NCI-H187 (cell line): ENCODE measurements at places on chromosomes 1 and 21.

GRCh38 chr21:46431884-46432488 is 26.7 kb upstream of the DIP2A start:
- DNase-seq = no peak

GRCh38 chr21:14982336-14982735 is 82.5 kb downstream of the NRIP1 start:
- DNase-seq = no peak

GRCh38 chr1:86466986-86467385 is 1.7 kb upstream of the CLCA1 start:
- no peak for DNase-seq

- no peak for DNase-seq
Observed at GRCh38 chr1:115714572-115715141, 53.9 kb downstream of the CASQ2 start.

DNA sequence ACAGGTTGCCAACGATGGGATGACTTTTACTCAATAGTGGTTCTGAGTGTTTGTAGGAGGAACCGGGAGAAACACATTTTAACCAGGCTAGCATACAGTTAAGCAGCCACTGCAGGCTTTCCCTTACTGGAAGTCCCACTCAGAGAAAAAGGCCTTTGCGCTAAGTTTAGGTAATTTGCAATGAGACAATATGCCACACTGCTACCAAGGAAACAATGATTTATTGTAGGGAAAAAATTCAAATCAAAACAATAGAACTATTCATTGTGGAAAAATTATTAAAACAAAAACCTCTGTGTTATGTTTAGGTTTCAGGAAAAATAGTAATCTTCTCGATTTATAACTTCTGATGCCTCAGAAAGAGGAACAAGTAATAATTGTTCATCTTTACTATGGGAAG is 51.4 kb upstream of the CR2 start:
- no peak for DNase-seq

GRCh38 chr1:77413541-77414335 is 131.9 kb downstream of the AK5 start:
- no peak for DNase-seq

DNA sequence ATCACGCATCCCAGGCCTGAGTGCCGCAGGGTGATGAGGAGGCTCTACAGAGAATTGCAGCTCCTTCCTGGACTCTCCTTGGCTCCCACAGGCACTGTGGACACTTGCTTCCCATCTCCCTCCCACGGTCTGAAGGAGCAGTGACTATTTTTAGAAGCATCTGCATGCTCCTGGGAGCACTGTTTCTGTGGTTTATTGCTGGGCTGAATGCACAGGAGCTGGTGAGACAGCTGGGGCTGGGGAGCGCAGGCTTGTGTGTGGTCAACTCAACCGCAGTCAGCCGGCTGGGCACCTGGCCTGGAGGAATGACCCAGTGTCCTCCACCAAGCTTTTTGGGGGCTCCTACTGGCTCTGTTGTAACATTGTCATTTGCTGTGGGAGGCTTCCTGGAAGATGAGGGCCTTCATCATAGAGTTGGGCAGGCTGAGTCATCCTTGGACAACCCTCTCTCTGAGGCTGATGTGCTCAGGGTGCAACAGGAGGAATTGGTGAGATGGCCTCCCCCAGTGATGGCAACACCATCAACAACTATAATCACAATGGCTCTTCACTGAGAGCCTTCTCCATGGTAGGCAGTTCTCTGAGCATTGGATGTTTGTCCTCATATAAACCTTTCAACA is 1.7 kb downstream of the NFASC start:
- DNase-seq = no peak

DNA sequence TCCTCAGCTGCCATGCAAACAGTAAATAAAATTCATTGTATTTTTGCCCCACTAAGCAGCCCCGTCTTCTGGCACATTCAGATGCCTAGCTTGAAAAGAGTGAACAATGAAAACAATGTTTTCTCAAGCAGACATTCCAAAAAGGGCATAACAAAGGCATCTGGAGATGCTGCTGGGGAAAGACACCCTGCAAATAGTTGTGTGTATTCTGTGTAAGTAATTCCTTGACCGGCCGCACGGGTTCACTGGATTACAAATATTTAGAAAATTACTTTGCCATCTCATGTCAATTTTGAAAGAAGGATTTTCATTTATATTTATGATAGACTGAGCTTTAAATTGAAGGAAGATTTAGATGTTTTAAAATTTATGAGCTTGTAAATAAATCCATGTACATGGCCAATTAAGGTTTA is 142.2 kb downstream of the SLC45A1 start:
- no peak for DNase-seq

GRCh38 chr1:221886743-221887414 is 145.0 kb upstream of the DUSP10 start:
- no peak for DNase-seq

GRCh38 chr1:196515904-196516303 is 92.3 kb downstream of the KCNT2 start:
- no peak for DNase-seq

DNA sequence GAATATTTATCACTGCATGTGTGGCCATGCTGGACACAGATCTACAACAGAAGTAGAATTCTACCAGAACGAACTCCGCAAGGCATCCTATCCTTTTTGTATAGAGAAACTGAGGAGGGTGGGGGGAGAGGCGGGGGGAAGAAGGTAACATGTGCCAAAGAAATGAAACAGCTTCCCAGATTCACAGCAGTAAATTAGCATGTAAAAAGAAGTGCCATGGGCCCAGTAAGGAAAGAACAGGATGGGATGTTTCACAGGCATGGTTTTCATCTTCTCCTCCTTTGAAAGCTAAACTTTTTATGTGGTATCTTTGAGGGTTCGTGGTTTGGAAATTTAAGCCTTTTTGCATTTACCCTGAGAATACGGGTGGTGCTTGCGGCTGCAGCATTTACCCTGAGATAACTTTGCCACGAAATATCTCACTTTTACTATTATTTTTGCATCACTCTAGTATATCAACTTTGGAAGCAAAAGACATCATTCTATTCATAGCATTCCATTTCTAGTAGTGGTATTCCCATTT is 168.9 kb downstream of the TPR start:
- no peak for DNase-seq

DNA sequence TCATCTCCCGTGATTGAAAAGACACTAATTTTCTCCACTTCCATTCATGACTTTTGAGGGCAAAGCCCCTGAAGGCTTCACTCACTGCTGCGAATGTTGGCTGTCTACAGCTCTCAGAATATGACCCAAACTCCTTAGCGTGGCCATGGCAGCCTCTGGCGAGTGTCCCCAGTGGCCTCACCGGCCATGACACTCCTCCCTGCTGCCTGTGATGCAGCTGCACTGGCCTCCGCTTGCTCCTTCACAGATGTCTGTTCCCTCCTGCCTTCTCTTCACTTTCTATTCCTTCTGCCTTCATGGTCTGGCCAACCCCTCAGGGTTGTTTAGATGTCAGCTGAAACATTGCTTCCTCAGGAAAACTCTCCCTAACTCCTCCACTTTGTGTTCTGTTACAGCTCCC is 30.8 kb upstream of the PTPRF start:
- DNase-seq = no peak

DNA sequence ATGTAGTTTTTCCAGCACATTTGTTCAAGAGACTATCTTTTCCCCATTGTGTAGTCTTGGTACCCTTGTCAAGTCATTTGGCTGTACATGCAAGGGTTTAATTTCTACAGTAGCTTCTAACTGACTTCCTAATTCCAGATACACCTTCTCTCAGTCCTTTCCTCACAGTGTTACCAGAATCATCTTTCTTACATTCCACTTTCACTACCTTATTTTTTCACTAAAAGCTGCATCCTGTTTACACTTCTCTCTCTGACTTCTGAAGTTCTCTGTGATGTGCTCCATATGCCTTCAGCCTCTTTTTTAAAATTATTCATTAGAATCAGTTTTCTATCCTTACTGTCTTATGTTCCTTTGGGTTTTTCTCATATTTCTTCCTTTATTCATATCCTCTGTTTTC is 57.1 kb upstream of the RWDD3 start:
- no peak for DNase-seq

- no peak for DNase-seq
Observed at GRCh38 chr1:117639741-117640140, 33.9 kb downstream of the TENT5C start.

DNA sequence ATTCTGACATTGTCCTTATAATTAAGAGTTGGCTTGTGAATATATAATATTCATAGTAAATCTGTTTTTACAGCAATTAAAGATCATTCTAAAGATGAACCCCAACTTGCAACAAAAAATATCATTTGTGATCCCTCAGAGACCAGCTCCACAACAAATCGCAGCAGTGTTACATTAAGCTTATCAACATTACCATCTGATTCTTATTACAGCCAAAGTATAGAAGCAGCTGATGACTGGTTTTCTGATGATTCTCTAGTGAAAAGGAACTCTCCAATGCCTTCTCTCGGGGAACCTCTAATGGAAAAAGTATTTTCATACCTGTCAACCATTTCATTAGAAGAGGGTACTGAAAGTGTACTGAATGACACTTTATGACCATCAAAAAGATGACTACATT is 45.4 kb downstream of the C1orf185 start:
- no peak for DNase-seq

DNA sequence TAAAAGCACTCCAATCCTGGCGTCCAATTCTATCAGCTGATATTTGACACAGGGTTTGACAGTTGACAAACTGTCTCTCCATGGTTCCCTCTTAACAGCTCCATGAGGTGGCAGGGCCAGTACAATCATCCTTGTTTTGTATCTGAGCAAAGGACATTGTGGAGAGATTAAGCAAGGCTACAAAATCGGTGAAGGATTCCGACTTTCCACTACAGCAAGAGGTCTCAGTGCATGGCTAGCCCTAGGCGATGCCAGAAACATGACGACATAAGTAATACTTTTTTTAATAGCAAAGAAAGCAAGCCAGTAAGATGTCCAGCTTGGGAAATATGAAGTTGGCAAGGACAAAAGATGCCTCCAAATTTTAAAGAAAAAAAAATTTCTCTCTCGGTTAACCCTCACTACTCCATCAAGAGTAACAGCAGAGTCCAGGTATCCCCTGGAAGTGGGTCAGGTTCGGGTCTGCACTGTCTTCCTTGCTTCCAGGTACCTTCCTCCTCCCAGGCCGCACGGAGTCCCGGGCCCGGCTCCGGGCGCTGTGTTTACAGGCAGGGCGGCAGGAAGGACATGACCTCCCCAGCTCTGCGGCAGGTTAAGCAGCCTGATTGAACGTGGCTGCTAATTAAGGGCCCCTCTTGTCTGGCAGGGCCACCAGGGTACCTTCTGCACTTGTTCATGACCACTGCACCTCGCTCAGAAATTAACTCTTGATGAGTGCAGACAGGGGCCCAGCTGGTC is 106.1 kb downstream of the SIM2 start:
- no peak for DNase-seq

DNA sequence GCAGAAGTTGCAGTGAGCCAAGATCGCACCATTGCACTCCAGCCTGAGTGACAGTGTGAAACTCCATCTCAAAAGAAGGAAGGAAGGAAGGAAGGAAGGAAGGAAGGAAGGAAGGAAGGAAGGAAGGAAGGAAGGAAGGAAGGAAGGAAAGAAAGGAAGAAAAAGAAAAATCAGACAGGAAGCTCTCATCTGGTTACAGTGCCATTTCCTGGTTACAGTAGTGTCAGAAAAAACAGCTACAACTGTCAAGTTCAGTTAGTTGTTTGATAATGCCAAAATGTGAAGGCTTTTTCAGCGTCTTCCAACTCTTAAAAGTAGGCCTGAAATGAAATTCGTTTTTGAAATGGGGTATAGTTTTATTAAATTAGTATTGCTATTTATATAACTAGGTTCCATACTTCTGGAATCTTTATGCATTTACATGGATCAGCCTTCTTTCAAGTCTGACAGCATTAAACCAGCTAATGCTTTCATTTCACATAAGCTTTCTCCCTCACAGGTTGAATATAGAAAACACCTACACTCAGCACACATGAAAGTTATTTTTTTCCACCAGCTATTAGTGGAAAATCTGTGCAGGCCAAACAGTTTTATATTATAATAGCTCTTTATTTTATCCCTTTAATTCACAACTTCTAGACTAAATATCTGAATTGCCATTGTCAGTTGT is 21.2 kb downstream of the PTPN22 start:
- no peak for DNase-seq

DNA sequence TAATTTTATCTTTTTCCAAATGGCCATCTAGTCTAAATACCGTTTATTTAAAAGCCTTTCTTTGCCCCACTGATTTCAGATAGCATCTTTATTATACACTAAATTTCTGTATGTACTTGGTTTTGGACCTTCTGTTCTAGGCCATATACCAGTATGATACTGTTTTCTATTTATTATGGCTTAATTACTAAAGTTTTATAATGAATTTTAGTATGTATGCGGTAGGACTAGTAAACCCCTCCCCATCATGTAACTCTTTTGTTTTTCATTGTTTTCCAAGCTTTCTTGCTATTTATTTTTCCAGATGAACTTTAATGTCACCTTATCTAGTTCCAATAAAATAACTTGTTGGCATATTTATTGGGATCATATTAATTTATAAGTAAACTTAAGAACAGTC is 29.9 kb downstream of the KLHL20 start:
- no peak for DNase-seq

- no peak for DNase-seq
Observed at GRCh38 chr1:61605607-61606321, 119.2 kb downstream of the TM2D1 start.

GRCh38 chr1:96688767-96689166 is 32.8 kb upstream of the PTBP2 start:
- no peak for DNase-seq

DNA sequence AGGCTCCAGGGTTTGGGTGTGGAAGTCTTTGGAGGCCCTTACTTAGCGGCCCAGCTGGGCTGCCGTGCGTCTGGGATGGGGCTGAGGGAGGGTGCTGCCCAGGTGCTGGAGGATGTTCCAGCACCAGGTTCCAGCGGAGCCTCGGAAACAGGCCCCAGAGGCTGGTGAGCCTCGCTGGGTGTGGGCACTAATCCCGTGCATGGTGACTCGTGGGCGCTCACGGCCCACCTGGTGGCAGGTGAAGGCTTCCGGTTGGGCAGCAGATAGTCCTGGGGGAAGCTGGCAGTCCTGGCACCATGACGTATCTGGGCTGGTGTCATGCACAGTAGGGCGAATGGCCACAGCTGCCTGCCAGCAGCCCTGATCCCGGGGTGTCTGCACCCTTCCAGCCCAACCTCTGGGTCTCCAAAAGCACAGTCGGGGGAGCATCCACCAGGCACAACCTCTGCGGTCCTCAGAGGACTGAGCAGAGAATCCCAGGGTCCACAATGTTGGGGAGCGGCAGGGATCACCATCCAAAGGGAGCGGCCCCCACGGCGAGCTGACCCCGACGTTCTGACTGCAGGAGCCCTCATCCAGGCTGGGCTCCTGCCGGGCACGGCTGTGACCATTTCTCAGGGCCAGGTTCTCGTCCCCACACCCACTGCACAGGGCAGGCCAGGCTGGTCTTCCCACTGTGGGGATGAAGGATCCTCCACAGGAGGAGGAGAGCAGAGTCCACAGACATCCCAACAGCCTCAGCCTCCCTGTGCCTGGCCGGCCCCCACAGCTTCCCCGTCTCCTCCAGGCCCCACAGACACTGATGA is 25.3 kb downstream of the FTCD start:
- no peak for DNase-seq
